ENCODE measurements at places on chromosomes 3 and 15.

DNA sequence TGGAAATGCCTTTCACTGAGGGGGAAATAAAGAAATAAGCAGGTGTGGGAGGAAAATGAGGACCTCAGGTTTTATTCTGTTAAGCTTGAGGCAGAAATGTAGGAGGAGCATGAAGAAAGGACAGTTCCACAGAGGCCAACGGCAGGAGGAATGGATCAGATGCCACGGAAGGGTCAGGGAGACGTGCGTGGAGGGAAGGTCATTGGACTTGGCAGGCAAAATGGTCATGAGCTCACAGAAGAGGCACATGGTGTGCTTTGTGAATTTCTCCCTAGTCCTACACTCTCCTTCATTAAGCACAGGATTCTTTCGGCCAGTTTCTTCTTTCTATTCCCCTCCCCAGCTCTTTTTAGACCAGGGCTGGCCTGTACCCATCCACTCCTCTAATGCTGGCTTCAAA, 32.5 kb upstream of the THSD4 start:
- DNase-seq = no peak

GRCh38 chr15:83292317-83292716, 7.9 kb upstream of the BNC1 start:
- no peak for DNase-seq

DNA sequence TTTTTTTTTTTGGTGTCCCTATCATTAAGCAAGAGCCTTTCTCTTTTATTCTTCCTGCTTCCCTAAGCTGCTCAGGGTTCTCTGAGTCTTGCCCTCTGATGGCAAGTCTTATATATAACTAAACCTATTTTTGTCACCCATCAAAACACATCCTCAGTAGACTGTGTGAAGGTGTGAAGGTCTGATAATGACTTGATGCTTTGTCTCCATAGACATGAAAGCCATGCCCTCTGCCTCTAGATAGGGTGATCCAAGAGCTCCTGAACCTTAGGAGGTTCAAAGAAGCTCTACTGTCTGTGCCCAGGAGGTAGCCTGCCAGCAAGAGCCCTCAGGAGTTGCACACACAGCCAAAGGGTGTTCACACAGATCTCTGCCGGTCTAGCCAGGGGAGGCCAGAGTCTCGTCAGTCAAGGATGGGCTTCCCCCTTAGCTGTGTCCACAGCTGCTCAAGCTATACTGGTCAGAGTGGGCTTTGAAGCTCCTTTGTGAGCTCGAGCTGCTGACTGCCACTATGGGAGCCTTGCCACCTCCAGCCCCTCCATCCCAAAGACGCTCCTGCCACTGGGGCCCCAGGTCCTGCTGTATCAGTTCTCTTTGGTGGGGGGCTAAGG, 13.1 kb upstream of the SNX22 start:
- no peak for DNase-seq

GRCh38 chr3:189394599-189395121, 222.9 kb downstream of the TPRG1 start:
- no peak for DNase-seq

GRCh38 chr3:119774444-119774843, 7.5 kb upstream of the NR1I2 start:
- DNase-seq = no peak

Measured in activated CD8-positive, alpha-beta memory T cell treated with anti-CD3 and anti-CD28 coated beads for 1 hour (primary cell).